ENCODE measurements at places on chromosomes 4 and X.

- H3K36me3 ChIP-seq, result no peaks in the 10 kb centered on the region
- no peak overlapping the region for H3K4me3 ChIP-seq
Observed at GRCh38 chrX:78540171-78540570, 119.0 kb downstream of the RTL3 start.

- H3K27me3 ChIP-seq, result no peaks in the 10 kb centered on the region
- no peaks in the 10 kb centered on the region for H3K4me1 ChIP-seq
- H3K36me3 ChIP-seq, result no peaks in the 10 kb centered on the region
- no peak overlapping the region for H3K4me3 ChIP-seq
- no peak overlapping the region for H3K27ac ChIP-seq
Observed at GRCh38 chrX:152798945-152799344, 29.5 kb upstream of the MAGEA6 start.

GRCh38 chr4:58739275-58739674 lies 1629.1 kb upstream of the IGFBP7 start:
- no peaks in the 10 kb centered on the region for H3K36me3 ChIP-seq
- H3K27ac ChIP-seq, result no peak overlapping the region
- H3K4me1 ChIP-seq, result no peaks in the 10 kb centered on the region
- H3K4me3 ChIP-seq, result no peak overlapping the region
- DNase-seq, result no peak

GRCh38 chr4:89285745-89286144 lies 21.9 kb downstream of the GPRIN3 start:
- no peaks in the 10 kb centered on the region for H3K36me3 ChIP-seq
- H3K4me3 ChIP-seq, result no peak overlapping the region
- DNase-seq, result no peak
- no peaks in the 10 kb centered on the region for H3K27me3 ChIP-seq

- no peaks in the 10 kb centered on the region for H3K27me3 ChIP-seq
- H3K4me3 ChIP-seq, result no peak overlapping the region
- no peaks in the 10 kb centered on the region for H3K4me1 ChIP-seq
Observed at GRCh38 chr4:24515698-24516097, 68.7 kb downstream of the DHX15 start.

- H3K27me3 ChIP-seq, result no peaks in the 10 kb centered on the region
- no peak for DNase-seq
Observed at GRCh38 chr4:52959541-52959940, 97.4 kb downstream of the RASL11B start.

- DNase-seq, result no peak
- H3K27me3 ChIP-seq, result no peaks in the 10 kb centered on the region
- no peaks in the 10 kb centered on the region for H3K36me3 ChIP-seq
Observed at GRCh38 chr4:76311896-76312331, 5.4 kb downstream of the STBD1 start.
